Glutamatergic neuron (in vitro differentiated cells): ENCODE measurements at places on chromosomes 12 and 14. TPM values are rescaled to one million over a fixed set of nuclear protein-coding genes. Genes with fewer than 3 reads are reported as not detected.

DNA sequence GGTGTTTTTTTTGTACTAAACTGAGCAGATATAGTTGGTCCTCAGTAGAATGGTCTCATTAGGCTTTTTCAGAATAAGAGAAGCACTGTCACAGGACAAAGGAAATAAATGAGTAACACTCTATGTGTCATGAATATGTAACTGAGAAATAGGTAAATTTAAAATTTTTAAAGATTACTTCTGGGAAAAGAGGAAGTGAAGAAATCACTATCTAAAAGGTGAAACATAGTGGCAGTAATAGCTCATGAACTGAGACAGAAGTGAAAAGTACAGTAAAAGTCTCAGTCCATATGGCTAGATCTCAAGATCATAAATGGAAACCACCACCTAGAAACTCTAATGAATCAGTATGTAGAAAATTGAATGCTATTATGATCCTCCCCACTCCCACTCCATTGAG lies 89.3 kb upstream of the TTC7B start:
- no peak overlapping the region for H3K4me3 ChIP-seq
- H3K27ac ChIP-seq: no peak overlapping the region
- H3K4me1 ChIP-seq: no peaks in the 10 kb centered on the region
- H3K27me3 ChIP-seq: no peaks in the 10 kb centered on the region
- no peaks in the 10 kb centered on the region for H3K36me3 ChIP-seq

- H3K4me1 ChIP-seq: no peaks in the 10 kb centered on the region
- no peak for DNase-seq
- no peak overlapping the region for H3K27ac ChIP-seq
- H3K27me3 ChIP-seq: peaks cover 10% of the 10 kb centered on the region
- no peak overlapping the region for H3K4me3 ChIP-seq
These were observed 4.2 kb upstream of the LGALS3 start for GRCh38 chr14:55124774-55125386.

GRCh38 chr12:9169979-9170634 lies 38.1 kb downstream of the PZP start:
- DNase-seq: no peak
- no peak overlapping the region for H3K27ac ChIP-seq
- no peak overlapping the region for H3K4me3 ChIP-seq
- no peaks in the 10 kb centered on the region for H3K36me3 ChIP-seq
- H3K4me1 ChIP-seq: no peaks in the 10 kb centered on the region
- no peaks in the 10 kb centered on the region for H3K27me3 ChIP-seq

- peak overlapping the region; percentile 10 for H3K4me3 ChIP-seq
- H3K36me3 ChIP-seq: no peaks in the 10 kb centered on the region
- peaks cover 2% of the 10 kb centered on the region for H3K27me3 ChIP-seq
- H3K4me1 ChIP-seq: peaks cover 23% of the 10 kb centered on the region
These were observed 57.2 kb downstream of the ATF7 start for GRCh38 chr12:53568809-53569557.

- no peak overlapping the region for H3K4me3 ChIP-seq
- H3K36me3 ChIP-seq: no peaks in the 10 kb centered on the region
- no peaks in the 10 kb centered on the region for H3K27me3 ChIP-seq
- H3K4me1 ChIP-seq: peaks cover 3% of the 10 kb centered on the region
These were observed 1035.5 kb downstream of the FSCB start for GRCh38 chr14:43471595-43471994.

DDX23 gene
- 65.7 TPM for total RNA-seq

TPPP2 gene
- not detected for total RNA-seq

RDH16 gene
- total RNA-seq: 0.74 TPM
